RWPE1 (cell line): ENCODE measurements at places on chromosomes 6 and 20.
A peak's percentile ranks its signal among the peaks of the same experiment; 100 is the strongest.

DNA sequence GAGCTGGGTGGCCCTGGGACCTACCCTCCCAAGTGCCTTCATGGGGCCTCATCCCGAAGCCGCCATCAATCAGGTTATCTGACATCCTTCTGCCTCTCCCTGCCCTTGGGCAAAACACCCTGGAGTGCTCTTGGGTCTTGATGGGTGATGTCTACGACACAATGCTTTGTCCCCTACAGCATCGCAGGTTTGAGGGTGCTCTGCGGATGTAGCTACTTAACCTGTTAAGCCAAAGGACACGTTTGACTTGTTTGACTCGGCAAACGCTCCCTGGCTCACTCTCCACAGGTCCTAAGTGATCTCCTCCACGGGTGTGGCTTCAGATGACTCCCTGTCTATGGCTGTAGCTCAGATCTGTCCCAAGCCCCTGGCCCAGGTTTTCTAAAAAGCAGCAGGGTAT lies 35.6 kb downstream of the TBC1D7 start:
- no peak for DNase-seq

- no peak for DNase-seq
Observed at GRCh38 chr6:32110632-32111031, 1.5 kb upstream of the TNXB start.

DNA sequence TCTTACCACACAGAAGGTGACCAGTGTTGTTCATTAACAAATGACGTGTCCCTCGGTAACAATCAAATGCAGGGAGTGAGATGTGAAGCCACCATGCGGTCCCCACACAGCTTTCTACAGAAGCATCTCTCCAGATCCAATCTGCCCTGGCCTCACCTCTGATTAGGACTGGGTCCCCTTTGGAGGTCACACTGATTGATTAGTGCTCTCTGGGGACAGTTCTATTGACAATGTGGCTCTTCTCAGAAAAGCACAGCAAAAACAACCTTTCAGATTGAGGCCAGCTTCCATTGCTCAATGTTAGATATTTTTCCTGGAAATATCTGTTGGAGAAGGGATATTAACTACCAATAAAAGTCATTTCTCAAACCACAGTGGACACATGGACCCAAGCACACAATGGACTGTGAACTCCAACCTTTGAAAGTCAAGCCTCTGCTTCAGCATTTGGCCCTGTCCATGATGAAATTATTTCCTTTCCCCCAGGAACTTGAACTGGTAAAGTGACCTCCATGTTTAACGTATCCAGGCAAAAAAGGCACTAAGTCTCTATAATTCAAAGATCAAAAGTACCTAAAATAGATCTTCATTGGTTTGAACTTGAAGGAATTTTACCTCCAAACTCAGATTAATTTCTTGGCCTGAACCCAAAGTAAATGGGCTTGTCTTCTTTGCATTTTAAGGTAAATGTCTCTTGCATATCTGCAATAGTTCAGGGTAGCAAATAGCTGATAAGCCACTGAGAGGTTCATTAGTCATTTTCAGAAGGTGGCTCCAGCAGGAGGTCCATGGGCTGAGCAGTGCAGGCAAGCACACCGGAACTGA lies 118.5 kb downstream of the FOXA2 start:
- no peak for DNase-seq

DNA sequence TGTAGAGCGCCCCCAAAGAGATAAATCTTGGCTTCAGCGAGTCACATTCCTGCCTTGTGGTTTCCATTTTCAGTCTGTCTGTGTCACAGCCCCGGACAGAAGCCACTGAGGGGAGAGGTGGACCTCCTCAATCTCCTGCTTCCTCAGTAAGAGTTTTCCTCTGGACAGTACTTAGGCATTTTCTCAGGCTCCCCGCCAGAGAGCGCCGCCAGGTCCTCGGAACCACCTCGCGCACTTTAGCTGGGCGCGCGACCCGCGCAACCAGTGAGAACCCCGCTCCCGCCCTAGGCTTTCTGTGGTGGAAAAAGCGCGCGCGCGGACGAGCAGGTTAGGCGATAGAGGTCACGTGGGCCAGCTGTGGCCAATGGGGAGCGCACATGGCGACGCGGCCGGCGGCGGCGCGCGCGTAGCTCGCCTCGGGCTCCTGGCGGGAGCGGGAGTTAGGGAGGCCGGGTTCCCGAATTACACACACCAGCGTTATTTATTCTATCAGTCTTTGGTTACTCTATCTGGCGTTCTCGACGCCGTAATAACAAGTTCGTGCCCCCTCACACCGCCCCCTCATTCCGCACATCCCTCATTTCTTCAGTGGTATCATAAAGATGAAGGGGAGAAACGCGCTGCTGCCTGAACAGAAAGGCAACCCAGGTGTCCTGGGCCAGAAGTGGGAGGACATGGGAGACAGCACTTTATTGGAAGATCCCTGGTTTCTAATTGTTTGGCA lies 19.4 kb downstream of the PXT1 start:
- DNase-seq, result peak; percentile 96

- DNase-seq, result no peak
Observed at GRCh38 chr6:93962566-93962965, 543.2 kb upstream of the EPHA7 start.

DNA sequence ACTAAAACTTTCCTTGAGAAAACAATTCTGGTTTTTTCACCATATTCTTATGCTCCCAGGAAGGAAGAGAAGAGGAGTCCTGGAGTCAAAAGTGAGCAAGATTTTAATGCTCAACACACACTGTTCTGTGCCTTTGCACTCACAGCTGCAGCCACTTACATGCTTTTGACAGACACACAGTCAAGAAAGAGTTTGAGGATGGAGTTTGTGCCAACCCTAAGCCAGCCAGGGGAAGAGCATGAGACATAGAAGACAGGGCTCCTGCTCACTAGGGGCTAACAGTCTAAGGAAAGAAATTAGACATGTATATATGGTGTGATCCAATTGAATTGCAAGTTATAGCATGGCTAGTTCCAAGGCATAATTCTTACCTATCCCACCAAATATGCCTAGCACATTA lies 37.1 kb upstream of the IL17A start:
- no peak for DNase-seq

GRCh38 chr20:42100137-42100704 lies 482.0 kb upstream of the CHD6 start:
- no peak for DNase-seq

- DNase-seq, result no peak
Observed at GRCh38 chr20:23456409-23456808, 3.7 kb upstream of the CST11 start.

DNA sequence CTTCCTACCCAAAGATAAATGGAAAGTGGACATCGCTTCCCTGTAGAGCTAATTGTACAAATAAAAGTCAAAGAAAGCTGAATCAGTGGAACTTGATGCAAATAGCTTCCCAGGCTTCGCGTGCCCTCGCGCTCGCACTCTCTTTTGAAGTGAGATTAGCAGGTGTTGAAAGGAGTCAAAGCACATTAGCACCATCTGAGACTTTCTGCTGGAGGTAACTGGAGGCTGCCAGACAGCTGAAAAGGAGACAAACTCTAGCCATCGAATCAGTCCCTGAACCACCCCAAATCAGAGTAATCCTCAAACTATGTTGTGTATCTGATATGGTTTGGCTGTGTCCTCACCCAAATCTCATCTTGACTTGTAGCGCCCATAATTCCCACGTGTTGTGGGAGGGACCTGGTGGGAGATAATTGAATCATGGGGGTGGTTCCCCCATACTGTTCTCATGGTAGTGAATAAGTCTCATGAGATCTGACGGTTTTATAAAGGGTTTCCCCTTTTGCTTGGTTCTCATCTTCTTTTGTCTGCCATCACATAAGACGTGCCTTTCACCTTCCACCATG lies 23.7 kb downstream of the SULF2 start:
- no peak for DNase-seq

- no peak for DNase-seq
Observed at GRCh38 chr6:27237089-27237803, 10.3 kb upstream of the PRSS16 start.

- no peak for DNase-seq
Observed at GRCh38 chr6:111727802-111728201, 122.1 kb upstream of the TRAF3IP2 start.

GRCh38 chr6:33610067-33610466 lies 11.1 kb upstream of the ITPR3 start:
- no peak for DNase-seq

- DNase-seq, result peak; percentile 34
Observed at GRCh38 chr20:9119776-9120175, 50.9 kb downstream of the PLCB4 start.

DNA sequence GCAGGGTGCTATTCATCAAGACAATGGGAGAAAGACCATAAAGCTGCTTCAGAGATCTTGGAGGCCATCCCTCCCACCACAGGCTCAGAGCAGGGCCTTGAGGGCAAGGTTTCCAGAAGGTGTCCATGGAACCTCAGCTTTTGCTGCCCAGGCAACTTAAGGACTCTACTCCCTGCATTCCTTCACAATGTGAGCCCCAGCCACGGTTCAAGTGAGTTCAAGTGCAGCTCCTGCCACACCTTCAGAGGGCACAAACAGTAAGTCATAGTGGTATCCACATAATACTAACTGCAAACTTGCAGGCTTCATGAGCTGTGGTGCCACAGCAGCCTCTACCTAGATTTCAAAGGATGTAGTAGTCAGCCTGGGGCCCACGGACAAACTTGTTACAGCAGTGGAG lies 144.0 kb upstream of the C6orf118 start:
- DNase-seq, result no peak

DNA sequence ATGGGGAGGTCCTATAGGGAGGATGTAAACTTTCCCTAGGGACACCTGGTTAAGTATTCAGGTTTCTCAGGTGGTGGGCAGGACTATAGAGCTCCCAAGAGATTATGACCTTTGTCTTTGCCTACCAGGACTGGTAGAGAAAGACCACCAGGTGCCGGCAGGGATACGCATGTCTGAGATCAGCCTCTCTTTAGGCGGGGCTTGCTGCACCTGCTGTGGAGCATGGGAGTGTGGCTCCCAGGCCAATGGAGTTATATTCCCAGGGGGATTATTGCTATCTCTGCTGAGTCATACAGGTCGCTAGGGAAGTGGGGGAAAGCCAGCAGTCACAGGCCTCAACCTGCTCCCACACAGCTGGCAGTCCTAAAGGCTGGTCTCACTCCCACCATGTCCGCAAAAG lies 280.5 kb upstream of the MMS22L start:
- no peak for DNase-seq

- DNase-seq, result no peak
Observed at GRCh38 chr6:168183613-168183970, 104.6 kb upstream of the FRMD1 start.

- no peak for DNase-seq
Observed at GRCh38 chr6:170030821-170031471, 259.9 kb downstream of the DLL1 start.

GRCh38 chr20:25247518-25247955 lies 348 bp upstream of the PYGB start:
- DNase-seq, result peak; percentile 52

DNA sequence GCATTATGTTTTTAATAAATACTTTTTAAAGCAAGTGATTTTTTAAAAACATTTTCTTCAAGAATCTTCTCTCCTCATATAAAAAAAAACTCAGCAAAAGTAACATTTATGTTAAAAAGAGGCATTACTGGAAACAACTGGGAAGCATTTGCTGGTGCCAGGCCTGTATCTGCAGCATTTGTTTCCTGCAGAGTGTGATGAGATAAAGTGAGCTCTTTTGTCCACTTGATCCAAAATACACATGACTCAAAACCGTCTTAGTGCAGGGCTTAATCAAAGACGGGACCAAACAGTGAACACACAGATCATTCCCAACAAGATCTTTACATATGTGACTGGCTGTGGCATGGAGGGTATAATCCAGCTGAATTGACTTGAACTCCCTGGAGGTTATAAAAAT lies 28.3 kb upstream of the RIPPLY2 start:
- DNase-seq, result no peak

- DNase-seq, result no peak
Observed at GRCh38 chr6:165110860-165111259, 198.5 kb downstream of the C6orf118 start.

DNA sequence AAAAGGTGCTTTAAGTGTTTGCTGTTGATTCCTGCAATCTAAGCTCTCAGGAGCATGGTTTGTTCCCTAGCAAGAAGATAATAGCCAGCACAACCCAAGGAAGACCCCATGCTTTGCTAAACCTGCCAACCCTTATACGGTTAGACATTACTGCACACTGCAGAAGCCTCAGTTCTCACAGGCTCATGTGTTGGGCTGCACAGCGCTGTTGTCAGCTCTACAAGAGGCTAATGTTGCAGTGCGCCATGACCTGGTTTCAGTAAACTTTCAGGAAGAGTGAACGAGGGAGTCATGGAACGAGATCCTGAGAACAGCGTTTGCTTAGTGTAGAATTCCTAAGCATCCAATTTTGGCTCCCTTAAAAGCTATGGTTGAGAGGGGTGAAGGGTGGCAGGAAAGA lies 218.5 kb downstream of the ARHGAP18 start:
- no peak for DNase-seq

DNA sequence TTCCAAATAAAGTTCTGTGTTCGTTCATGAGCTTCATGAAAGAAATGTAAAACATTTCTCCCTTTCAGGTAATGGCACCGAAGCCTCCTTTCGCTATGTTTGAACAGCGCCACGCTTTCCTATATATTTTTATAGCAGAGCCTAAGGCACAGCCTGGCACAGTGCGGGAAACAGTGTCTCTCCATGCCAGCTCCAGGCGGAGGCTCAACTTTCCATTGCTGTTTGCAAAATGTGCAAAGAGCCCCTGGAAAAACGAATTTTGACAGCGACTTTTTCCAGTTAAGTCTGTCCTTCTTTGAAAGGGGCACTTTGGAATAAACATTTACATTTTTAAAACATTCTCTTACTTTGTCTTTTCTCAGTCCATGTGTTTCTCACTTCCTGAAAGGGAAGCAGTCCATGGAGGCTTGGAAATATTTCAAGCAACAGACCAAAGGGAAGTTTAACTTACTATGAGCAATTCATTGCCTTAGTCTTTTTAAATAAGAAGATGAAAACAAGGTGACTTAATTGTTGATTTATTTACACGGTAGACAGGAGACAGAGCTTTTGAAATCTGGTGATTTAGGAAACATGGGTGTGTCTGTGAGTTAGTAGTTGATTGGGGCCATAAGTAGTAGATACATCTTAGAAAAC lies 769 bp downstream of the CCN6 start:
- no peak for DNase-seq

GRCh38 chr20:13749811-13750210 lies 34.9 kb downstream of the ESF1 start:
- no peak for DNase-seq

DNA sequence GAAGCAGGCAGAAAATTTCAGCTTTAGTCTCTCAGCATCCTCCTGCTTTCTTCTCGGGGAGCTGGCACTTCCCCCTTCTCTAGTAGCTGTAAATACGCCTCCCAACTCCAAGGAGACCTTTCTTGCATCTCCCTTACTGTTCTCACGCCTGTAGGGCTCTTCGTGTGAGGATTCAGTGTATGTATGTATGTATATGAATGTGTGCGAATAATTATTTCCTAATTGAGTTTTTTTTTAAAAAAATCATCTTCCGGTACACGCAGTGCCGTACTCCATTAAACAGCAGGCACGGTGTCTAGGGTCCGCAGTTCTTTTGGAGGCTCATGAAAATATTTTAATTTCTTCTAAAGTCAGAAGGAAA lies 85.4 kb downstream of the HFE start:
- no peak for DNase-seq

DNA sequence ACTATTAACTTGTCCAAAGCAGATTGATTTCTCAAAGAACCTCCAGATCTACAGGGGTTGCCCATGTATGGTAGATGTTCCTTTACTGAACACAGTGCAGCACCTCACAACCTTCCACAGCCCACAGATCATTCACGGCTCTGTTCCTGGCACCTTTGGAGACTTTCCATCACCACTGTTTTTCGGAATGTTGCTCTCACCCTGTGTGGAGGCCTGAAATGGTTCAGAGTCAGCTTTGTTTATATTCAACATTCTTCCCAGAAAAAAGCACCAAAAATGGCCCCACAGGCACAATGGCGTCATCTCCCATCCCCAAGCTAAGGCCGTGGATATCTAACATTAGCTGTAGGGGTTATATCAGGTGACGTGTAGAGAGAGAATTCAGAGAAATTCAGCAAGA lies 74.7 kb downstream of the DHX35 start:
- no peak for DNase-seq
